ENCODE measurements at places on chromosomes 5 and 9. TPM values are rescaled to one million over a fixed set of nuclear protein-coding genes. Genes with fewer than 3 reads are reported as not detected.

DNA sequence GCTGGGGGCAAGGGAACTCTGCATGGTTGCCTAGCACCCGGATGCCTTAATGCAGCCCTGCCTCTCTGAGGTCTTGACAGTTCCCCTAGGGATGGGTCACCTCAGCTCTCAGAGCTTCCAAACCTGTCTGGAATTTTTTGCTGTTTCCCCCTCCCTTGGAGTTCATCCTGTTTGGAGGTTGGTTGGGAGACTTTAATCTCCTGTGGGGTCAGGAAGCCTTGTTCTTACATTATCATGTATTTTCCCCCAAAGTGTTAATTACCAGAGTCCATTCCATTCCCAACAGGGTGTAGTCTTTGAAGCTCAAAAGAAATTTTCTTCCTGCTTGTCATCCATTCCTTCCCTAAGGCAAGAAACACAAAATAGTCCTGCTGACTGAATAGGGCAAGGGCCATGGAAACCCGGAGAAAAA is 150.3 kb upstream of the SPRY4 start:
- DNase-seq: no peak

- no peak for DNase-seq
These were observed 3.6 kb upstream of the ADAMTS2 start for GRCh38 chr5:179348843-179349242.

OMD gene
- 7.7 TPM for polyA plus RNA-seq

DNA sequence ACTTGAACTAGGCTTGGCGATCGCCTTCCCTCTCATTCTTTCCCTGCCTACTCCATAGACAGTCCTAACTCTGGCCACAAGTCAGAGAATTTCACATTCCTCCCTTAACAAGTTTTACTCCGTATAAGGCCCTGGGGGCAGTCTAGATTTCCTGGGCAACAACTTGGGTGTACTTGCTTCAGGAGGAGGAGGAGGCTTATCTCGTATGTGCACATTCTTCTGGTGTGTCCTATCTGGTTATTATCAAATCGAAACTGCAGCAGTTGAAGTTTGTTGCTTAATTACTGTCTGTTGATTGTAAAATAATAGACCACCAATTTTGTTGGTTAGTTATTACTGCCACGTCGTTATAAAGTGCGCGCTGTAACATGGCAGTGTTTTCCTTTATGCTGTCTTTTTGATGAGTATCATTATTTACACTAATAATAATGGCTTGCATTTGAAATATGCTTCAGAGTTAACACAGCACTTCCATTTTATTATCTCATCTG is 42.0 kb downstream of the PIP5K1B start:
- DNase-seq: no peak

GRCh38 chr5:91142386-91142785 is 240.7 kb downstream of the ARRDC3 start:
- no peak for DNase-seq

GRCh38 chr5:177362610-177363507 is 5.1 kb downstream of the RGS14 start:
- DNase-seq: no peak

- DNase-seq: no peak
These were observed 21.3 kb downstream of the AKNA start for GRCh38 chr9:114366334-114367128.

DNA sequence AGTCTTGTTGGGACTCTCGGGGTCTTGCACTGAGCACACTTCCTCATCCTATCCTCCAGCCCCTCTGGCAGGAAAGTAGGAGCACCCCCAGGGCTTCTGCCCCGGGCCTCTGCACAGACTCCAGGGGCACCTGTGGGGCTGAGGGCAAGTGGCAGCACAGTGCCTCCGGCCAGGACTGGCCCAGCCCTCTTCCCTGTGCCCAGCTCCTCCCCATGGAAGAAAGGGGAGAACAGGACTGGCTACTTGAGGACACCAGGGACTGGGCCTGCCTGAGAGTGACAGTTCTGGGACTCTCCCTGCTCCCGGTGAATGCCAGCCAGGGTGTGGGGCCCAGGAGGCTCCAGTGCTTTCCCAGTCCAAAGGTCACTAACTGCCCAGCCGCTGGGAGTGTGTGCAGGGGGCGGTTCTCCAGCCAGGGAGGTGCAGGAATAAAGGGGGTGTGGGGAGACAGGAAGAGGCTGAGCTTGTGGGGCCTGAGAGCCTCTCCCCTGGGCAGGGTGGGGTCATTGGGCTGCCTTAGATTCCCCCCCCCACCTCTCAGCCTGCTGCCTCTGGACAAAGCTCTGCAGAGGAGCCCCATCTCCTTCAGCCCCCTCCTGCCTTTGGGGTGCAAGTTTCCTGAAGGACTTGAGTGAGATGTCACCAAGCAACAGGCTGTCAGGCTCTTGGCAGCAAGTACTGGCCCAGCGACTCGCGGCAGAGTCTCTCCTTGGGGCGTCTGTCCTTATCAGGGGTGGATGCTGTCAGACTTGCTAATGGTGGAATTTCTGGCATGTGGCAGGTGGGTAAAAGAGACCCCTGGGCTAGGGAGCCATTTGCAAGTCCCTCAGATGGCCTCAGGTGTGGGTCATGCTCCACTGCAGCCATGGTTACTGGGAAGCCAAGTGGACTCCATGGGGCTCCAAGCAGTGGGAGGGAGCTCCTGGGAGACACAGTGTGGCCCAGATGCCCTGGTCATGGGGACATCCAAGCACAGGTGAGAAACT is 19.1 kb upstream of the JADE2 start:
- no peak for DNase-seq

DNA sequence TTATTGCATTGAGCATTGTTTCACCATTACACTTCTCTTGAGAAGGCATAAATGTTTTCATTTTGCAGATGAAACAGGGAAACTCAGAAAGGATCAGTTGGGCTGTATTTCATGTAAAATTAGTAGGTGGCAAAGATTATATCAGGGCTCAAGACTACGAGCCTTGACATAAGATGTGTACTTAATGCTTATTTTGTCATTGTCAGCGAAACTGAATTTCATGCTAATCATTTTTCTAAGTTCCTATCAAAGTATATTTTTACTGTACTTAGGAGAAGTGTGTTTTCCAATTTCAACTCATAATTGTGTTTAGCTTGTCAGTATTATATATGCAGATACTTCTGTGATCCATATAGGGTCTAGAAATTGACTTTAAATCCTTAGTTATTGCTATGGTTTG is 123.8 kb downstream of the FBXL7 start:
- DNase-seq: no peak

GRCh38 chr9:119868694-119869093 is 499.5 kb upstream of the BRINP1 start:
- no peak for DNase-seq

OGN gene
- 501 TPM for polyA plus RNA-seq

DNA sequence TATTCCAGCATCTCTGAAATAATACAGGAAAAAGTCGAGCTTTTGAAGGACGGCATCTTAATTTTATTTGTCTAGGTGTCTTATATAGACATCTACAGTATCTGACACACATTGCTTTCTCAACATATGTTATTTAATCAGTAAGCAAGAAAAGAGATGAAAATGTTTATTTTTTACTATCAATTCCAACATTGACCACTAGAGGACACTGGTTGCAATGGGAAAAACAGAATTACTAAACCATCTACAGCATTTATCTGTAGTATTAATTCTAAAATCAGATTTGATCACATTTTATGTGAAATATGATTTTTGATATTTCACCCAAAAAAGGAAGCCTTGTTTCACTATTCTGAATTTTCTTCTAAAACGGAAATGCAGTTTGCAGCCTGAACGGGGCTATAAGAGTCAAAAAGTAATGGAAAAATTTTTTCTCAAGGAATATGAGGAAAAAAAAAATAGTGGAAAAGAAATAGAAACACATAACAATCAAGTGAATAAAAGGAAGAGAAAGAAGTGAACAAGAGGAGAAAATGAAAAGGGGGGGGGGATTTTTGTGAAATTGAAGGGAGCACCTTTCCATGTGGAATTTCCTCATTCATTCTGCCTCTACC is 98.6 kb downstream of the OSTF1 start:
- no peak for DNase-seq

- DNase-seq: no peak
These were observed 90.9 kb downstream of the COL5A1 start for GRCh38 chr9:134732392-134733110.

- DNase-seq: no peak
These were observed 71.8 kb downstream of the AK8 start for GRCh38 chr9:132806306-132806705.

- no peak for DNase-seq
These were observed 102.8 kb downstream of the ARL15 start for GRCh38 chr5:54207566-54207965.

SCGB3A2 gene
- polyA plus RNA-seq: not detected

- no peak for DNase-seq
These were observed 38.5 kb upstream of the STX17 start for GRCh38 chr9:99867968-99868367.

DNA sequence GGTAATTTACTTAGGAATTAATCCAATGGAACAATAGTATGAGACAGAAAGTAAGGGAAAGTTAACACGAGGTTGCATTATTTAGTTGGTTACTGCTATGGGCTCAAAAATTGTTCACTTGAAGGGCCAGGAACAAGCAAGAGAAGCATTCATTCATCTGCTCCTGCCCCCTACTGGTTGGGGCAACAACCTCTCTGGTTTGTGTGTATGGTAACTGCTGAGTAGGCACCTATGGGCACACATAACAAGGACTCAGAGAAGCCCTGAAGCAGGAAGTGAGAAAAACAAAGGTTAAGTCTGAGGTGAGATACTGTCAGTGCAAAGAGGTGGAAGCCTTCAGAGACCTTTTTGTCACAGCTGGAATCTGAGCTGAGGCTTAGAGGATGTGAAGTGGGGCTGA is 34.4 kb upstream of the RANBP6 start:
- no peak for DNase-seq

LECT2 gene
- not detected for polyA plus RNA-seq

GRCh38 chr9:113898596-113898995 is 22.5 kb downstream of the ZNF618 start:
- no peak for DNase-seq

DNA sequence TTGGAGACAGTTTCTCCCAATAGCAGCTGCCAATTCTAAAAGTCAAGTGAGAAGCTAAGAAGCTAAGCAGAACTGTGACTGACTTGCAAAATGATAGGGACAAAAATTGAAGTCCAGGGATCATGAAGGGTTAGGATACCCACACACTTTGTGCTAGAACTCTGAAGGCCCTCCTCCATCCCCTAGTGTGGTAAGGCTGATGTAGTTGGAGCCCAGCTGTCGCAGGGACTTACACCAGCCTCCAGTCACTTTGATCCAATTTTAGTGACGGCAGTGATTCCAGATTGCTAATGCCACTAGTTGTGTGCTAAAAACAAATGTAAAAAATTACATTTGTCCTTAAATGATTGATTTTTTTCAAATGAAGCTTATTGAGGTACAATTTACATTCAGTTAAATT is 742.7 kb upstream of the ZNF608 start:
- no peak for DNase-seq

OTULINL gene
- polyA plus RNA-seq: 4.0 TPM

DNA sequence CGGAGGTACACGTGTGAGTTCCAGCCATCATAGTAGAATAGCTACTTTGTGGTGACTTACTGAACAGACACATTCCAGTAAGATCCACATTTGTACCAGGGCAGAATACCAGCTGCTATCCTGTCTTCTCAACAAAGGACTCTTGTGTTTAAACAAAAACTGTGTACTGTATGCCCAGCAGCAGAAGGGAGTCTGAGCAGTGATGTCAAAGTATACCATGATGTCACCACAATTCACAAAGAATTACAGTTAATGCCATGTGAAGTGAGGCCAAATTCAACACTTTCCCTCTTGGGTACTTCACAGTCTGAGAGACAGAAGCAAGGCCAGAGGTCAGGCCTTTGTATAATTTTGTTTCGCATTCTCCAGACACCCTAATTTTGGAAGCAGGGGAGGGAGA is 137.0 kb downstream of the ADAMTSL1 start:
- DNase-seq: no peak

DNA sequence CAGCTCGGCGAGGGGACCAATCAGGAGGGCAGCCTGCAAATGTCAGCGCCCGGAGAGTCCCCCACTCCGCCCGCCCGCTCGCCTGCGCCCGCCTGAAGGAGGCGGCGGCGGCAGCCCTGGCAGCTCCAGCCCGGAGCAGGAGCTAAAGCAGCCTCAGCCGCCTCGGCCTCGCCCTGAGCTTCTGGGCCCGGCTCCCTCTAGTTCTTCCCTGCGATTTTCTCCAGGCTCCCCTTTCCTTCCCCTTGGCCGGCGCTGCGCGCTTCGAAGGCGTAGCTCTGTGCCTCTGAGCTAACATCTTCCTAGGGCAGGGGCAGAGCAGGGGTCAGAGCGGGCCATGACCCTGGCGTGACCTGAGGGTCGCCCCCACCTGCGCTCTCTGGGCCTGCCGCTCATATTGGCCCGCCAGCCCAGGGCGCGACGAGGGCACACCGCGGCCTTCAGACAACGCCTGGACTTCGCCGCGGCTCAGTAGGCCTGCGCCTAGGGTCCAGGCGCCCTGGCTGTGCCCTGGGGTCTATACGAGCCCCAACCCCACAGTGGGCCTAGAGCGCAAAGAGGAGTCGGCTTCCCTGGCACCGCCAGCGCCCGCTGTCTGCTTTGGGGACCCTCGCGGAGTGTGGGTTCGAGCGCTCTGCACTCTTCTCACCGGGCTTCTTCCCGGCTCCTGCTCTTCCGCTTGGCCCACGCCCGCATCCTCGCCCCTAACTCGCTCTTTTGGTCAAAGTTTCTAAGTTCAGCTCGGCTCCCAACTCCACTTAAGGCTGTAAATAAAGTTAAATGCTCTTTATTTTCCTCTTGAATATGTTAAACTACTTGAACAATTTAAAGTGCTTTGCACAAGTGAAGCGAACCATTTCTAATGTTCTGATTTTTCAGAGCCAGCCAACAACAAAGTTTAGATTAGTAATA is 504 bp upstream of the OTP start:
- no peak for DNase-seq

DNA sequence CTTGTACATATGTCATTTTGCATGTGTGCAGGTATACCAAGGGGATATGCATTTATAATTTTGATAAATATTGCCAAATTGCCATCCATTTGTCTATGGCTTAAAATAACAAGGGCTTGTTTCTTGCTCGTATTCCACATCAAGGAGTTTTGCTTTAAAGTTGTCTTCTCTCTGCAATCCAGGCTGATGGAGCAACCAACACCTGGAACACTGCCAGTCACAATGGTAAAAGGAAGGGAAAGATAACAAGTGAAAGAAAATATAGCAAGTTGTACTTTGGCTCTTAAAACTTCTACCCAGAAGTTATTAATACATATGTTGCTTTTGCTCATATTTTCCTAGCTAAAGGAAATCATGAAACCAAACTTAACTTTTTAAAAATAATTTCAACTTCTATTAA is 156.9 kb downstream of the UNC13B start:
- no peak for DNase-seq

DNA sequence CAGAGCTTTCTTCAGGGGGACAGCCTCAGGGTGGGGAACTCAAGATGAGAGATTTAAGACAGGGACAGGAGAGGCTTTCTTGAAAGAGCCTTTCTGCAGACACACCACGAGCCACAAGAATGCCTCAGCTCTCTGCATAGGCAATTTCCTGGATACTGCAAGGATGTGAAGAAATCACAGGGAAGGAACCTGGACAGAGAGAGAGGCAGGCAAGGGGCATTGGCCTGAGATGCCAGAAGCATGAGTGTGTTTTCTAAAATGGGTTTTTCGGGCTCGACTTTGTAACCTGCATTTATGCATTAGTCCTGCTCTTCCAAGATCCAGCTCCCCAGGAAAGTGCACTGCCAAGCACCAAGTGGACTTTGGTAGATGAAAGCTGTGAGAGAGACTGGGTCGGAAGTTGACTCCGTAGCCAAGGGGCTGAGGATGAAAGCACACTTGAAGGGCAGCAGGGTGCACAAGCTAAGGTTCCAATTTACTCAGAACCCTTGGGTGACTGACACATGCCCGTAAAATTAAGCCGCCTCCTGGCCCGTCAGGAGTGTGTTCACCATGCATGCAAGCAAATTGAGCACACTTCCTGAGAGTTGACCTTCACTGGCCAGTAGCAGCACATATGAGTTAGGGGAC is 90.9 kb downstream of the CFAP90 start:
- DNase-seq: no peak

NUTM2G gene
- 0.38 TPM for polyA plus RNA-seq
